Right ventricle myocardium superior (tissue), 1 donor: ENCODE measurements at places on chromosomes 12 and 14.

DNA sequence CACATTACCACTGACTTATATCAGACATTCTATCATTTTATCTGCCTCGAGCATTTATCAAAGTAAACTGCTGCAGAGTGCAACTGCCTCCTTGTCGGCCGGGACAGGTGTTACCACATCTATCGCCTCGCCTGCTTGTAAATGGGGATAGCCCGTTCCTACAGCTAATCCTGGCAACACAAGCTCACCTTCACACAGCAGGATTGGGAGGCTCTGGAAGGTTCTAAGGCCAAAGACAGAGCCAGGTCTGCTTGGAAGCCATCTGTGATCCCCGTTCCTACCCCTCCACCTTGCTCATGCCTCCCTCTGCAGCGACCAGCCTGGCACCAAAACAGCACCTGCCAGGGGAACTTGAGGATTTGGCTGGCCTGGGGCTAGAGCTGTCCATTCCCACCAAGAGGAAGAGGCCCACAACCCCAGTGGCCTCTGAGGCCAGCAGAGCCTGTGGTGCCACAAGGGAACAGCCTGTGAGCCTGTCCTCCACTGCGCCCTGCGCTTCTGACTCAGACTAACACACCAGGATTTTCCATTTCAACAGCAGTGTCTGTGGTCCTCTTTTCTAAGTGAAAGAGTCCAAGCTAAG lies 114.8 kb upstream of the DIO3 start:
- DNase-seq: no peak

GRCh38 chr12:7959701-7960121 lies 23.7 kb upstream of the SLC2A3 start:
- DNase-seq: no peak

GRCh38 chr12:31928246-31929026 lies 30.8 kb upstream of the RESF1 start:
- no peak for DNase-seq

- DNase-seq: no peak
These were observed 5.0 kb upstream of the CTDSP2 start for GRCh38 chr12:57851552-57851951.
